AG08395 (cell line): ENCODE measurements at places on chromosomes 2 and 18.

DNA sequence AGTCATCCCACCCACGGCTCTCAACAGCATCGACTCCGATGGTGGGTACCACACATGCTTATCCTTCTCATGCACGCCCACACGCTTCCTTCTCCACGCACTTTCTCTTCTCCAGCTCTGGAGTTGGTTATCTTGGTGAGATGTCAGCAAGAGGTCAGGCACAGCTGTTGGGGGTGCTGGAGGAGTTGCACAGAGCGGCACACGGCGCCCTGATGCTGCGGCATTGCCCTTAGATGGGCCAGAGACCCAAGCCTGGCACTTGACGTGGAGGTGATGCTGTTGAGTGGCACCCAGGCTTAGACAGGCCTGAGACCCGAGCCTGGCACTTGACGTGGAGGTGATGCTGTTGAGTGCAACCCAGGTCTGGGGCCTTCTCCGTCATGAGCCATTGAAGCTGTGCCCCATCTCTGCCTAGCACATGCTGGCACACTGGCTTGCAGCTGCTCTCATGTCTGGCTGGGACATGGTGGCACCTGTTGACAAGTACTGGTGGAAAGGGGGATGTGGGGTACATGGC lies 83.2 kb downstream of the DGKD start:
- DNase-seq: no peak

DNA sequence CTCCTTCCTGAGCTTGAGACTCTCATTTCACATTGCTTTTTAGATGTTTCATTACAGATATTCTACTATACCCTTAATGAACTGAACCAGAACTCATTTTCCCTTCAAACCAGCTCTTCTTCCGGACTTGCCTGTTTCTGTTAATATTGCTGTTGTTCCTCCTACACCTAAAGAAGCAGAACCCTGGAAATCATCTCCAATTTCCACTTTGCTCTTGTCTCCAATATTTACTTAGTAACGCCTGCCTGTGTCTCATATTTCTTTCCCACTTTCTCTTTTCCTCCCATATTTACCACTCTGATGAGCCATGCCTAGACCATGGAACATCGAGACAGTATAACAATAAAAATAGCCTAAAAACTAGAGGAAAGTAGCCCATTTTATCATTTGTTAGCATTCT lies 17.9 kb upstream of the GMCL1 start:
- DNase-seq: no peak

DNA sequence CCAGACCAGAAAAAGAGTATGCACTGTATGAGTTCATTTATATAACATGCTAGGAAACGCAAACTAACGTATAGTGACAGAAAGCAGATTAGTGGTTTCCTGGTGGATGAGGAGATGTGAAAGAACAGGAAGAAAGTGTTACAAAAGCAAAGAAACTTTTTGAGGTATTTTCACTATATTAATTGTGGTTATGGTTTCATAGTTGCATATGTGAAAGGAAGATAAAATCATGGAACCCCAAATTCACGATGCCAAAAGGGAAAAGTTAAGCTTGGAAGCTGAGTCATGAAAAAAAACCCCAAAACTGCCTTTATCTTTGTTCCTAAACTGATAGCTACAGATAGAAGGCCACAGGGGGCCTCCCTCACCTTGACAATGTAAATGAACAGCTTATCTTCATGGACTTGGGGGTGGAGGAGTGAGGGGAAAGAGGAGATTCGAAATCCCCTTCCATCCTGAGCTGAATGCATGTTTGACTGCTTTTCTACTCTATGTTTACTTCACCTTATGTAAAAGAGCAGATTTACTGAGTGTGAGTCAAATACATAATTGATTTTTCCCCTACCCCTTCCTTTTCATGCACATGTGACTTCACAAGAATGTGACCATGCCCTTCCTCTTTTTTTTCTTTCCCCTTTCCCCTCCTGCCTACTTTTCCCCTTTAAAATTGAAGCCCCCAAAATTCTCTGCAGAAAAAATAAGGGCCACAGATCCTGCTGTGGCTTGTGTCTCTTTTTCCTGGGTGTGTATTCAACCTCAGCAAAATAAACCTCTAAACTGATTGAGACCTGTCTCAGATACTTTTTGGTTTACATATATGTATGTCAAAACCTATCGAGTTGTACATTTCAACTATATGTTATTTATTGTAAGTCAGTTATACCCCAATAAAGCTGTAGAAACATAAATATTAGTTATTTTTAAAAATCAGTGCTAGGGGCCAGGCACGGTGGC lies 100.1 kb upstream of the TLK1 start:
- no peak for DNase-seq

DNA sequence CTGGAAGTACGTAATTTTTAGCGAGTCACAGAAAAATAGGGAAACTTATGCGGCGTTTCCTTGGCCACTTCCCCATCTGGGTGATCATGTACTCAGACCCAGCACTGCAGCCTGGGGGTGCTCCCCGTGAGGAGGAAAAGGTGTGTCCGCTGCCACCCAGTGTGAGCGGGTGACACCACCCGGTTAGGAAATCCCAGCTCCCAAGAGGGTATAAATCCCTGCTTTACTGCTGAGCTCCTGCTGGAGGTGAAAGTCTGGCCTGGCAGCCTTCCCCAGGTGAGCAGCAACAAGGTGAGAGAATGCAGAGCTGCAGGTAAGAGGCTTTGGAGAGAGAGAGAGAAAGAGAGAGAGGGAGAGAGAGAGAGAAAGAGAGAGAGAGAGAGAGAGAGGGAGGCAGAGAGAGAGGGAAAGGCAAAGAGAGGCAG lies at the start of gene IL1R2:
IL1R2 (plus strand) TSS at position 240 of the 425 bp plus-strand sequence. CDS start 16,616 bp downstream, outside the sequence.
- no peak for DNase-seq

DNA sequence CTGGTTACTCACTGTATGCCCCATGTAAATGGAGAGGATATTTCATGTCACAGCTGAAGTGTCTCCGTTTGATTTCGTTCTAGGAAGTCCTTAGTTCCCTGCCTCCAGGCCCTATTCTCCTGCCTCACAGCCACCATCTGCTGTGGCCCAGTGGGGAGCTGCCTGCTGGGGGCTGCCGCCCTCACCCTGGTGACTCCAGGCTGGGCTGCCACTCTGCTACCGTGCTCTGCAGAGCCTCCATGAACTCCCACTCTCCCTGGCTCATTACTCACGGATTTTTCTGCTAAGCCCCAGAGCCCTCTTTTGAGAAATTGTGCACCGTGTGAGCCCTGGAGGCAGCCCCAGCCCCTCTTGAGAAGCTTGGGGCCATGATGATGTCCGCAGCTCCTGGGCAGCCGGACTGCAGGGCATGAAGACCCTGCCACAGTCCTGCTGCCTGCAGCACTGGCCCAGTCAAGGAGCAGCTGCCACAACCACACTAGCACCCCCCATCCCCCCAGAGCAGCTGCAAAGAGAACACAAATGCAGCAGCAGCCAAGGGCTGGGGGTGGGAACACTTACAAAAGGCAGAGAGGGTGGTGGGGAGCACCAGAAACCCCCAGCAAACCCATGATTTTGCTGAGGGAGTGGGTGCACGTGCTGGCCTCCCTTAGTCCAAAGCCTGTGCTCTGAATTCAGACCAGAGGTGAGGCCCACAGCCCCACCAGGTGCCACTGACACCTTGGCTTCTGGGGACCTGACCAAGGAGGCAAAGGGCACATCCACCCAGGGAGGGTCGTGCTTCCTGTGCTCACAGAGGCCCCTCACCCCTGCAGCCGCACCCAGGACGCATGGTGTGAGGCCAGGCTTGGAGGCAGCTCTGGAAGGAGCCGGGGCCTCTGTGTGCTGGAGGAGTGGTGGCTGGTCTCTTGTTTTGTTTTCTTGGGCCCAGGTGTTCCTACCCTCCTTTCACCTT lies 270.2 kb upstream of the RAB6C start:
- no peak for DNase-seq
